ENCODE measurements at places on chromosomes 5 and 9.

- DNase-seq = no peak
These were observed 19.8 kb downstream of the LECT2 start for GRCh38 chr5:135934939-135935338.

- DNase-seq = peak; percentile 91
These were observed 552.0 kb upstream of the KLF4 start for GRCh38 chr9:108041551-108041950.

GRCh38 chr5:95873351-95873750 is 50.8 kb upstream of the GLRX start:
- no peak for DNase-seq

DNA sequence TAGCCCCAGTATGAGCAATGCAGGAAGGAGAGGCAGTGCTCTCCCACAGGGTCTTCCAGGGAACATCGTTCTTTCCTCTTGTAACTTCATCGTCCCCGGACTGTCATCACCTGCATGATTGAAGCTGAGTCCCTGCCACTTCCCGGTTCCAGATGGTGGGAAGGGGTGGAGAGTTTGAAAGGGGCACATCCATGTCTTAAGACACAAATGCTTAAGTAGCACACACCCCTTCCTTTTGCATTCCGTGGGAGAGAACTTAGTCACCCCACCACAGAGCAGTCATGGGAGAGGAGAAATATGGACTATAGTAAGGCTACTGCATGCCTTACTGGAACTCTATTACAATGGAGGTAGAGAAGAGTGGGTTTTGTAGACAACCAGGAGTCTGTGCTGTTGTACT is 165.3 kb upstream of the GAS1 start:
- DNase-seq = no peak

- peak; percentile 69 for DNase-seq
These were observed 1.3 kb upstream of the NFIB start for GRCh38 chr9:14314929-14315874.

- no peak for DNase-seq
These were observed 174.7 kb downstream of the WDR70 start for GRCh38 chr5:37553720-37554404.

DNA sequence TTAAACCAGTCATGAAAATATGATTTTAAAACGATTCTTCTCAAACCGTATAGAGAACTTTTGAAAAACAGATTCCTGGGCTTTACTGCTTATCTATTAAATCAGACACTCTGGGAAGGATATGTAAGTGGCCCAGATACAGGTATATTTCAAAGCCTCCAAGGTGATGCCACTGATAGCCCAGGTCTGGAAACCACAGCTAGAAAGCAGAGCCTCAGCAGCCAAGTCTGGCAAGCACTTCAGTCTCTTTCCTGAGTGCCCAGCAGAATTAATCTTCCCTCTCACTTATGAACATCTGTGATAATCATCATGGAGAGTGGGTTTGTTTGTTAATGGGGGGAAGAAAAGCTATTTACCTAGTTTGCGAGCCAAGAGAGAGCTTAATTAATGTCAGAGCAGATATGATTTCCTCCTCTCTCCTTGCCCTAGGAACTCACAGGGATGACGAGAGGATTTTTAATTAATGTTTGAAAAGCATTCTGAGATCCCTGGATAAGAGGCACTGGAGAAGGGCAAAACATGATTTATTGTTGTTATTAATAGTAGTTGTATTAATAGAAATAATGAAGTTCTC is 368.4 kb downstream of the TLE1 start:
- DNase-seq = no peak

DNA sequence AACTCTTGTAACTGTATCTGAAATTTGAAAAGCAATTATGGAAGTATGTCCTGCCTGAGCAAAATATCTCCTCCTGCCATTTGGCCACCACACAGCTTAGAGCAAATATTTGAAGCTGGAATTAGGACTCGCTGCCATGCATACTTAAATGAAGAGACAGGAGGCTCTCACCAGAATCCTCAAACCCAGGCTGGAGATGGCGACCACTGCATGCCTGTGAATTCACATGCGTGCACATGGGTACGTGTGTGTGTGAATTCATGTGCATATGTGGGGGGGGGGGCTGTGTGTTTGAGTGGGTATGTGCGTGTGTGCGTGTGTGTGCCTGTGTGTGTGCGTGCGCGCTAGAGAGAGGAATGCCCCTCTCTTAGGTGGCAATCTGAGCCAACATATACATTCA is 84.1 kb upstream of the IRX1 start:
- no peak for DNase-seq

- no peak for DNase-seq
These were observed 33.2 kb upstream of the ASTN2 start for GRCh38 chr9:117448066-117448465.

Measured in RWPE1 (cell line).